ENCODE measurements at places on chromosomes 1 and 21. TPM values are rescaled to one million over a fixed set of nuclear protein-coding genes. Genes with fewer than 3 reads are reported as not detected.

TSTD1 gene
- 15.4 TPM for total RNA-seq

ERICH3 gene
- under 0.01 TPM for total RNA-seq

FMOD gene
- total RNA-seq = 3.6 TPM

C1orf210 gene
- not detected for total RNA-seq

GNAT2 gene
- 0.79 TPM for total RNA-seq

PIP5K1A gene
- 38.6 TPM for total RNA-seq

PTGFR gene
- total RNA-seq = 15.5 TPM

FAM110D gene
- total RNA-seq = not detected

HORMAD1 gene
- 0.16 TPM for total RNA-seq
